Esophagus muscularis mucosa (tissue), 4 donors: ENCODE measurements at places on chromosomes 1 and 21. TPM values are rescaled to one million over a fixed set of nuclear protein-coding genes. Genes with fewer than 3 reads are reported as not detected.

DNA sequence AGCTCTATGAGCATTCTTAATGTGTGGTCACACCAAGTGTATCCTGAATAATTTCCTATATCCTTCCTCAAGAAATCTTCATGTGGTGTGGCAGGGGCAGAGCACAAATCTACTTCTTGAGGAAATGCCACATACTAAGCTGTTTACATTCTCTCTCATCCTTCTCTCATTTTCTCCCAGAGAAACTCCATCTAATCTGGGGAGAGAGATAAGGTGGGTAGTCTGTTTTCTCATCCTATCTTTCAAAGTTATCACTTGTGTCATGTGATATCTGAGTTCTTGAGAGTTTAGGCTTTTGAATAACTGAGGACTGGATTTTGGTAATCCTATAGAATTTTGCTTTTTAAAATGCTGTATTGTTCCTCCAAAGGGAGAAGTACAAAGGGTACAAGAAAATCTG lies 141.9 kb upstream of the LRRC7 start:
- H3K36me3 ChIP-seq = no peaks in the 10 kb centered on the region
- no peak overlapping the region for H3K27ac ChIP-seq
- no peak overlapping the region for H3K4me3 ChIP-seq
- H3K4me1 ChIP-seq = no peaks in the 10 kb centered on the region
- H3K27me3 ChIP-seq = no peaks in the 10 kb centered on the region
- no peak for DNase-seq

ZMYND12 gene
- total RNA-seq = not detected

PADI4 gene
- not detected for total RNA-seq

- peaks cover 30% of the 10 kb centered on the region for H3K4me1 ChIP-seq
- no peaks in the 10 kb centered on the region for H3K36me3 ChIP-seq
- peak overlapping the region; percentile 55 for H3K27ac ChIP-seq
- peak; percentile 94 for DNase-seq
- H3K4me3 ChIP-seq = no peak overlapping the region
Measured at GRCh38 chr1:235067396-235068157, 61.1 kb downstream of the TOMM20 start.

HTR6 gene
- total RNA-seq = not detected

TOR1AIP1 gene
- 129 TPM for total RNA-seq

FLG2 gene
- total RNA-seq = not detected

GRCh38 chr1:29083317-29084195 lies 40.1 kb downstream of the TMEM200B start:
- DNase-seq = no peak
- H3K36me3 ChIP-seq = no peaks in the 10 kb centered on the region
- no peaks in the 10 kb centered on the region for H3K4me1 ChIP-seq
- H3K4me3 ChIP-seq = no peak overlapping the region
- H3K27ac ChIP-seq = no peak overlapping the region
- no peaks in the 10 kb centered on the region for H3K27me3 ChIP-seq

- H3K4me1 ChIP-seq = peaks cover 51% of the 10 kb centered on the region
- H3K36me3 ChIP-seq = no peaks in the 10 kb centered on the region
- no peak for DNase-seq
- H3K4me3 ChIP-seq = no peak overlapping the region
- no peaks in the 10 kb centered on the region for H3K27me3 ChIP-seq
Measured at GRCh38 chr21:44296103-44296519, 3.7 kb upstream of the PFKL start.

DNA sequence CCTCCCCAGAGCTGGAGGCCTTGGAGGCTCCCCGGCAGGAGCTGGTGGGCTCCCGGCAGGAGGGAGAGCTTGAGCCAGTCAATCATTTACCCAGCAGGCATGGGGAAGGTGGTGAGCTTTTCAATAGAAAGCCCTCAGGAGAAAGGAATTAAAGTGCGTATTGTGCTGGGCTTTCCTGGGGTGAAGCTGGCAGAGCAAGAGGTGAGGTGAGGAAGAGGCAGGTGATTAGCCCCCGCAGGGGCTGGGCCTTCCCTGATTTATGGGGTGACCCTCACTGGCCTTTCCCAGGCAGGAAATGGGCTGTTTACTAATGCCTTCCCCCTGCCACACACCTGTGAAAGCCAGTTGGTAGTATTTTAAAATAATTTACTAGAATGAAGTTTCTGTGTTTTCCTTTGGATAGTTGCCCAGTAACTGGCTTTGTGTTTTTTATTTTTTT lies 25.8 kb downstream of the CLDN14 start:
- H3K4me1 ChIP-seq = no peaks in the 10 kb centered on the region
- H3K27me3 ChIP-seq = no peaks in the 10 kb centered on the region
- no peak overlapping the region for H3K27ac ChIP-seq
- DNase-seq = no peak
- H3K36me3 ChIP-seq = no peaks in the 10 kb centered on the region

GRCh38 chr21:45080232-45080631 lies 5.9 kb downstream of the ADARB1 start:
- no peak for DNase-seq
- peaks cover 90% of the 10 kb centered on the region for H3K4me1 ChIP-seq
- no peaks in the 10 kb centered on the region for H3K27me3 ChIP-seq
- H3K36me3 ChIP-seq = no peaks in the 10 kb centered on the region
- no peak overlapping the region for H3K4me3 ChIP-seq
- H3K27ac ChIP-seq = peak overlapping the region; percentile 77

GRCh38 chr1:62841587-62842169 lies 57.7 kb downstream of the ATG4C start:
- H3K36me3 ChIP-seq = peaks cover 12% of the 10 kb centered on the region
- peaks cover 3% of the 10 kb centered on the region for H3K4me1 ChIP-seq
- H3K4me3 ChIP-seq = no peak overlapping the region
- no peak for DNase-seq

DNA sequence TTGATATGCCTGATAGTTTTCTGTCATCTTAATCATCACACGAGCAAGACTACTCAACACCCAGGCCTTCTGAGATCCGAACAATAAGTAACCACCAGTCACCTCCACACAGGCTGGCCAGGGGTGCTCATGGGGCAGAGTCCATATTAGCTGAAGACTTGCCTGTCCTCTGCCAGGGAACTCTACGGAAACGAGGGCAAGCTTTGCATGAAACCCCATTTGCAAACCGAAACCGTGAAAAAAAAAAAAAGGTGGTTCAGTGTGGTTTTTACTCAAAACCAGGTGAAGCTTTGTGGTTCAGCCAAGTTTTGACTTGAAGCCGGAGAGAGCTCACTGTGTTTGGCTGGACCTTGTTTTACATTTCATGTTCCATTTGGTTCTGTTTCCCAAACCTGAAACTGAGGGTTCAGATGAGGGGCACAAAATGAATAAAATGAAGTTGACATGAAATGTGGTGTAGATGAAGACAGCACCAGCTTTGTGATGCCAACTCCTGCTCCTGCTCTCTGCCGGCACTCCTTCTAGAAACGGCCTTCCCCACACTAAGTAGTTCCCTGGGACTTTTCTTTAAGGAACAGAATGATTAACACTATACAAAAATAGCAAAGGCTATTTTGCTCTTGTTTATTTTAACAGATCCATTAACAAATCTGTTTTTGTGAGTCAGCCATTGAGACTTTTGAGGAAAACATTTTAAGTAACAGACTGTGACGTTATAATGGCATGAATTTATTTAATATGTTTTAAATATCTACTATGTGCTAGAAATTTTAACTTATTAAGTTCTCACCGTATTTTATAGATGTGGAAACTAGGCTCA lies 74.7 kb downstream of the RUNX1 start:
- no peaks in the 10 kb centered on the region for H3K36me3 ChIP-seq
- H3K27me3 ChIP-seq = no peaks in the 10 kb centered on the region
- no peak overlapping the region for H3K27ac ChIP-seq
- H3K4me3 ChIP-seq = no peak overlapping the region
- no peaks in the 10 kb centered on the region for H3K4me1 ChIP-seq

- no peak overlapping the region for H3K27ac ChIP-seq
- no peak overlapping the region for H3K4me3 ChIP-seq
- H3K36me3 ChIP-seq = no peaks in the 10 kb centered on the region
- no peak for DNase-seq
Measured at GRCh38 chr1:167186771-167187170, 33.9 kb upstream of the POU2F1 start.

DNA sequence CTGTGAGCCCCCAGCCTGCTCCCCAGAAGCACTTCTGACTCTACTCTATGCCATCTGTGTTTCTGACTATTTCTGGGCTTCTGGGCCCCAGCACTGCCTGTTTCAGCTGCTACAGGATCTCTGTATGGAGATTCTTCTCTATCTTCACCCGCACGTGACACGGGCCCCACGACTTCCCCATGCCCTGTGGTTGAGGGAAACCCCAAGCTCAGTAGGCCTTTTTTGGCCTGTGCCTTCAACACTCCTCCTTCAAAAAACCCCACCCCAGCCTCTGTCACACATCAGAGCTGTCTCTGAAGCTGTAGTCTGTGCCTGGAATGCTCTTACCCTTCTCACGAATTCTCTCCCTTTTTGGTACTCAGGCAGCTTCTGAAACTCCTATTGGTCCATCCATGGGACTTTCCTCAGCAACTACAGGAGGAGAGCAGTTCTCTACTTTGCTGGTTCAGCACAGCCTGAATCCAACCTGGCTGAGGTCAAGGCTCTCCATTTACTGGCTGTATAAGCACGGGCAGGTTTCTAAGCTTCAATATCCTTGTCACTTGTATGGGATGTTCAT lies 2.0 kb upstream of the NID1 start:
- H3K27ac ChIP-seq = peak overlapping the region; percentile 95
- H3K36me3 ChIP-seq = no peaks in the 10 kb centered on the region
- DNase-seq = peak; percentile 94
- H3K27me3 ChIP-seq = no peaks in the 10 kb centered on the region
- peak overlapping the region; percentile 90 for H3K4me3 ChIP-seq

DNA sequence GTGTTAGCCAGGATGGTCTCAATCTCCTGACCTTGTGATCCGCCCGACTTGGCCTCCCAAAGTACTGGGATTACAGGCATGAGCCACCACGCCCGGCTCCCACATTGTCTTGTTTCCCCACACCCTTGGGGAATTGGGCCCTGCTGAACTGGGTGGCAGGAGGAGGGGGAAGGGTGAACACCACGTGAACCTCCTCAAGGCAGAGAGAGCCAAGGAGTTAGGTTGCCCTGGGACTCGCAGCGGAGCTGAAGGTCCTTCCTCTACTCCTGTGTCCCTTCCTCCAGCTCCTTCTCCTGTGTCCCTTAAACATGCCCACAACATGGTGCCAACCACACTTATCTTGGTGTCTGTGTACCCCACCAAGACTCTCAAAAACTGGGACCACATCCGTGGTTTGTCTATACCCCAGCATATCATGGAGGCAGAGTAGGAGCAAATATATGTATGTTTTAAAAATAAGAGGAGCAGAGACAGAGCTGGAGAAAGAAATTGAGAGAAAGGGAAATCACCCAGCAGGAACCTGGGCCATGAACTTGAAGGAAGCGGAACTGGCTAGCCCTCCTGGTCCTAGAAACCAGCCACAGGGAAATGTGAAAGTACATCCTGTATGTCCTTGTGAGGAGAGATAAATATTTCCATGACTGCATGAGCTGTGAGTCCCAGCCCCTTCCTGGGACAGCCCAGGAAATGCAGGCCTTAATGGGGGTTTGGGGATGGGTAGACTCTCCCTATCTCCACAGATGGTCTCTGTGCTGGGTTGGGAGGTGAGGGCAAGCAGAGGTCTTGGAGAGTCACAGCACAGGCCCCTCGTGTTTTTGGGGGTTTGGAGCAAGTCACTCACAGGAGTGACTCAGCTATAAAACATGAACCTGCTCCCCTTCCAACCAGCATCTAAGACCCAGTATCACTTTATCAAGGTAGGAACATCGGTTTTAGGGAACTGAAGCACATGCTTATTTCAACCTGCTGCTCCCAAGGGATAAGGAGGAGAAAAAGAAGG lies 9.4 kb upstream of the TAL1 start:
- H3K4me1 ChIP-seq = peaks cover 3% of the 10 kb centered on the region
- peaks cover 51% of the 10 kb centered on the region for H3K27me3 ChIP-seq
- no peak overlapping the region for H3K4me3 ChIP-seq

GRCh38 chr21:31268090-31268489 lies 76.0 kb downstream of the TIAM1 start:
- no peaks in the 10 kb centered on the region for H3K4me1 ChIP-seq
- H3K27ac ChIP-seq = no peak overlapping the region
- H3K27me3 ChIP-seq = peaks cover 10% of the 10 kb centered on the region
- no peaks in the 10 kb centered on the region for H3K36me3 ChIP-seq
- DNase-seq = no peak
- no peak overlapping the region for H3K4me3 ChIP-seq

- H3K27ac ChIP-seq = no peak overlapping the region
- H3K4me3 ChIP-seq = no peak overlapping the region
- no peaks in the 10 kb centered on the region for H3K4me1 ChIP-seq
Measured at GRCh38 chr21:41079159-41079558, 88.8 kb upstream of the BACE2 start.

DNA sequence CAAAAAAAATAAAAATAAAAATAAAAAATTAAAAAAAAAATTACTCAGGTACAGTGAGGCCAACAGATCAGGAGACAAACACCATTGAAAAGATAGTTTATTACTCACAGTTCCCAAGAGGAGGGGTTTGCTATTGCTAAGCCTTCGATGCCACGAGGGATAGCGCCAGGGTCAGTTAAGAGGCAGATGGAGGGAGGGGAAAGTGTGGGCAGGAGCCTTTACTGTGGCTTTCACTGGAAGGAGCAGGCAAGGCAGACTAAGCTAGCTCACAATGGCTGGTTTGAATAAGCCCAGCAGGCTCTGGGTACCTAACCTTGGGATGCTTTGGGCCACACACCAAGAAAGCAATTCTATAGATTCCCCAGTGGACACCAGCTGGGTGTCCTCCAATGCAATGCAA lies 12.7 kb upstream of the RNF187 start:
- no peak overlapping the region for H3K27ac ChIP-seq
- DNase-seq = no peak
- H3K4me3 ChIP-seq = no peak overlapping the region
- H3K27me3 ChIP-seq = no peaks in the 10 kb centered on the region
- H3K4me1 ChIP-seq = no peaks in the 10 kb centered on the region

GRCh38 chr1:116485976-116486375 lies 84.8 kb downstream of the CD58 start:
- H3K27me3 ChIP-seq = no peaks in the 10 kb centered on the region
- no peak overlapping the region for H3K4me3 ChIP-seq
- no peak overlapping the region for H3K27ac ChIP-seq

GRCh38 chr1:2561898-2562895 lies 6.0 kb downstream of the TNFRSF14 start:
- DNase-seq = no peak
- no peak overlapping the region for H3K4me3 ChIP-seq

GRCh38 chr1:169488157-169488556 lies 2.4 kb upstream of the SLC19A2 start:
- H3K36me3 ChIP-seq = no peaks in the 10 kb centered on the region
- H3K4me3 ChIP-seq = no peak overlapping the region
- peak overlapping the region; percentile 99 for H3K27ac ChIP-seq

PMF1 gene
- 51.5 TPM for total RNA-seq

- H3K36me3 ChIP-seq = no peaks in the 10 kb centered on the region
- peaks cover 24% of the 10 kb centered on the region for H3K4me1 ChIP-seq
- no peak overlapping the region for H3K27ac ChIP-seq
- DNase-seq = no peak
- no peak overlapping the region for H3K4me3 ChIP-seq
Measured at GRCh38 chr1:173126421-173126820, 75.7 kb upstream of the TNFSF18 start.
